Activated T-helper 1 cell treated with anti-CD3 and anti-CD28 coated beads, Interleukin-12 subunit alpha, Interleukin-12 subunit beta, Interleukin-2, Interleukin-4 antibody, amounts not matched to agents 30 ng/mL and 10 ng/mL and 1 ng/mL, durations not matched to agents 14 hours and 24 hours and 36 hours (primary cell): ENCODE measurements at places on chromosomes 4 and X.

GRCh38 chr4:109729117-109729717 is 653 bp downstream of the PLA2G12A start:
- DNase-seq, result no peak

DNA sequence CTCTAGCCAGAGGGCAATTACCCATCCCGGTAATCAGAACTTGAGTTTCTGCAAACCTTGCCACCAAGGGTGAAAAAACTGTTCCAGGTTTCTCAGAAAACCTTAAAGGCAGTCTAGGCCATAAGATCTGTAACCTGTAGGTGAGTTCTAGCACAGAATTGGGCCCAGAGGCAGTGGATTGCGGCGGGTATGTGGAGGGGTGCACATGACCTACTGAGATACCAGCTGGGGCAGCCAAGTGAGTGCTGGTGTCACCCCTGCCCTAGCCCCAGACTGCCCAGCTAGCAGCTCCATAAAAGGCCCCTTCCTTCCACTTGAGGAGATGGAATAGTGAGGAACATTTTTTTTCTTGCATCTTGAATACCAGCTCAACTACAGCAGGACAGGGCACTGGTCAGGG is 176.7 kb downstream of the SMARCA1 start:
- DNase-seq, result no peak

GRCh38 chr4:142776026-142776425 is 70.1 kb downstream of the INPP4B start:
- DNase-seq, result no peak

DNA sequence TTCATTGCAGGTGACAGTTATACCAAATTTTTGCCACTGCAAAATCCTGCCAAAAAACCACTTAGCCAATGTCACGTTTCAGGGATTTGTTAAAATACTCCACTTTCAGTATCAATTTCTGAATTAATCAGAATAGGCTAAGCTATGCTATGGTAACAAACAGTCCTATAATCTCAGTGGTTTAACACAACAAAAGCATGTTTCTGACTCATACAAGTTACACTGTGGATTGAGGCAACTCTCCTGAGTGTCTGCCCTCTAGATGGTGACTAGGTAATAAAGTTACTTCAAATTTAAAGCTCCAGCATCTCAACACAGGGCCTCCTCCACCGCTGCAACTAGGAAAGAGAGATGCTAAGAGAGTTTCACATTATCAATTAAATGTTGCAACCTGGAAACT is 23.0 kb upstream of the RADX start:
- DNase-seq, result no peak

- no peak for DNase-seq
Observed at GRCh38 chr4:138538743-138539142, 296.6 kb upstream of the SLC7A11 start.
